ENCODE measurements at places on chromosomes 2 and 18. TPM values are rescaled to one million over a fixed set of nuclear protein-coding genes. Genes with fewer than 3 reads are reported as not detected.

The PHOSPHO2 gene
- total RNA-seq: 1.9 TPM

The FOXD4L1 gene
- total RNA-seq: 0.09 TPM

The CELF4 gene
- total RNA-seq: not detected

The TGIF1 gene
- total RNA-seq: 179 TPM

The PROKR1 gene
- not detected for total RNA-seq

The CGREF1 gene
- total RNA-seq: 7.0 TPM

The HOXD12 gene
- total RNA-seq: not detected

The PRKAG3 gene
- total RNA-seq: not detected

The RESP18 gene
- total RNA-seq: not detected

The MAPK4 gene
- not detected for total RNA-seq

The MYL1 gene
- not detected for total RNA-seq

The UGT1A9 gene
- total RNA-seq: under 0.01 TPM

The ABHD1 gene
- total RNA-seq: not detected

The CCDC74B gene
- total RNA-seq: 6.5 TPM

The IL36A gene
- total RNA-seq: not detected

The C1QL2 gene
- not detected for total RNA-seq

The CTAGE1 gene
- total RNA-seq: not detected

The TUBA3D gene
- total RNA-seq: not detected

The PSMA8 gene
- total RNA-seq: not detected

The IL1F10 gene
- not detected for total RNA-seq
